ENCODE measurements at places on chromosomes 4 and X. TPM values are rescaled to one million over a fixed set of nuclear protein-coding genes. Genes with fewer than 3 reads are reported as not detected.

DNA sequence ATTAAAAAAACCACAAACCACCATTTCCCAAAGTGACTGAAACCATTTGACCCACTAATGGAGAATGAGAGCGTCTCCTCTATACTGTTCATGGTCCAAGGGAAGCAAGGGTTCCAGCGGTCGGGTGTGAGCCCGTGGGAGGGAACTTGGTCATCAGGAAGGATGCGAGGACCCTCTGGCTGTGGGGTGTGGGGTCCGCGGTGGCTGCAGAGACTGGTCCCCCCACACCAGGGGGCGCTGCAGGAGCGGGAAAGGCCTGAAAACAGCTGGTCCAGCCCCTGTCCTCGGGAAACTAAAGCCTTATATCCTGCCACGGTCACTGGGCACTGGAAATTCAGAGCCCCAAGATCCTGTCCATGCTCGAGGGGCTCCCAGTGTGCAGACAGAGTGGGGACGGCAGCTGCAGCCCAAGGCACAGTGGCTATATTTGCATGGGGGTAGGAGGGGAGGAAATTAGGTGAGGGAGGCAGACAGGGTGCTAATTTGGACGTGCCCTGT lies 4.3 kb downstream of the BLOC1S4 start:
- H3K36me3 ChIP-seq = no peaks in the 10 kb centered on the region
- peaks cover 25% of the 10 kb centered on the region for H3K4me1 ChIP-seq
- no peak overlapping the region for H3K4me3 ChIP-seq

GRCh38 chr4:6781561-6781960 lies 966 bp upstream of the KIAA0232 start:
- H3K4me3 ChIP-seq = peak overlapping the region; percentile 97
- peaks cover 29% of the 10 kb centered on the region for H3K4me1 ChIP-seq

DNA sequence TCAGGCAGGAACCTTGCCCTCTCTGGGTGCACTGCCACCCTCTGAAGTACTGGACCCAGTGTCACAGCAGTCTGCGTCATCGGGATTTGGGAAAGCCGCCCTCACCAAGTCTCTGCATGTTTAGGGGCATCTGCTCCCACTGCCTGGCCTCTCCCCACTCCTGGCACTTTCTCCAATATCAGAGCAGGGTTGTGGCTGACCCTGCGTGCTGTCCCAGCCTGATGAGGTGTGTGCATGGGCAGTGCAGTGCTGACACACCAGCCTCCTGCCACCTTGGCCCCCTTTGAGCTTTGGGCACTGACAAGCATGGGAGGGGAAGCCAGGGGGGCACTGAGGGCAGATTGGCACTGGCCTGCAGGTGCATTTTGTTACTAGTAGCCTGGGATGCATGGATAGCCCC lies 652.5 kb downstream of the GABRG1 start:
- no peaks in the 10 kb centered on the region for H3K36me3 ChIP-seq
- no peak overlapping the region for H3K27ac ChIP-seq
- H3K27me3 ChIP-seq = no peaks in the 10 kb centered on the region
- DNase-seq = no peak

DNA sequence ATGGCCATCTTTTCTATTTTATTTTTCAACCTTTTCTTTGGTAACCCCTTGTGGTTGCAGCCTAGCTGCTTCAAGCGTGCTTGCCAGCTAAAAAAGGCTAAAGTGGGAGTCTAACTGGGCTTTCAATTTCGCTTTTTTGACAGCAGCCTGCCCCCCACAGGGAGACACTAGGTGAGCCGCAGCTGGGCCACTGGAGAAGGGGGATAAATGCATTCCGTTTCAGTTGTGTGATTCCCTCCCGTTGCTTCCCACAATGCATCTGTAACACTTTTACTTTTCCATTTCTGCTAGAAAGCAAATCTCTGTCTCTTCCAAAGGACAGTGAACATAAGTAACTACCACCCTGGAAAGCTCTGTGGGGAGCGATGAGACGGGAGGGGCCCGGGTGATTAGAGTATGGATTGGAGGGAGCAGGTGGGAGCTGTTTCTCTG lies 86.3 kb upstream of the RAPGEF2 start:
- H3K4me1 ChIP-seq = no peaks in the 10 kb centered on the region
- no peaks in the 10 kb centered on the region for H3K27me3 ChIP-seq

GRCh38 chr4:181760560-181760959 lies 482.6 kb upstream of the TENM3 start:
- H3K4me1 ChIP-seq = no peaks in the 10 kb centered on the region
- H3K4me3 ChIP-seq = no peak overlapping the region

- no peaks in the 10 kb centered on the region for H3K36me3 ChIP-seq
- H3K27me3 ChIP-seq = no peaks in the 10 kb centered on the region
- no peak for DNase-seq
- H3K4me3 ChIP-seq = no peak overlapping the region
- H3K27ac ChIP-seq = no peak overlapping the region
These were observed 1.3 kb upstream of the FGA start for GRCh38 chr4:154591890-154592289.

Gene FAM9B
- not detected for total RNA-seq

DNA sequence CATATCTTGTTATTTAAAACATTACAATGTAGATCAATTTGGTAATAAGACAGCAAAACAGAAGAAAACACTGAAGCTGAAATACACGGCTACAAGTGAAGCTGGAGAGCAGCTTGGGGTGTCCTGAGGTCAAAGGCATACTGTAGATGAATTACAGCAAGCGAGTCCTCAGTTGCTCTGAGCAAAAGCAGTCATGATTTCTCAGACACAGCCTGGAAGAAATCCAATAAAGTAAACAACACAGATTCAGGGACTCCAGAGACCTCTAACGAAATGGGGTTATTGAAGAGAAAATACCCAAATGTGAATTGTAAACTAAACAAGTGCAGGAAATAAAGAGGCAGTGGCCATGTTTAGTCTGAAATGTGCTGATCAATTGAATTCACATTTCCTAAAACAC lies 324.4 kb downstream of the CAMK2D start:
- no peaks in the 10 kb centered on the region for H3K27me3 ChIP-seq
- peak overlapping the region; percentile 50 for H3K27ac ChIP-seq
- H3K36me3 ChIP-seq = no peaks in the 10 kb centered on the region
- no peak for DNase-seq

- no peak overlapping the region for H3K4me3 ChIP-seq
- H3K36me3 ChIP-seq = no peaks in the 10 kb centered on the region
- no peaks in the 10 kb centered on the region for H3K4me1 ChIP-seq
- no peak for DNase-seq
- no peaks in the 10 kb centered on the region for H3K27me3 ChIP-seq
These were observed 6.5 kb upstream of the JAKMIP1 start for GRCh38 chr4:6206771-6207290.

Gene NLGN3
- 1.2 TPM for total RNA-seq

Gene DCAF4L1
- total RNA-seq = 0.29 TPM

Gene UGT2B10
- total RNA-seq = not detected

Gene SLC4A4
- total RNA-seq = 2.8 TPM

DNA sequence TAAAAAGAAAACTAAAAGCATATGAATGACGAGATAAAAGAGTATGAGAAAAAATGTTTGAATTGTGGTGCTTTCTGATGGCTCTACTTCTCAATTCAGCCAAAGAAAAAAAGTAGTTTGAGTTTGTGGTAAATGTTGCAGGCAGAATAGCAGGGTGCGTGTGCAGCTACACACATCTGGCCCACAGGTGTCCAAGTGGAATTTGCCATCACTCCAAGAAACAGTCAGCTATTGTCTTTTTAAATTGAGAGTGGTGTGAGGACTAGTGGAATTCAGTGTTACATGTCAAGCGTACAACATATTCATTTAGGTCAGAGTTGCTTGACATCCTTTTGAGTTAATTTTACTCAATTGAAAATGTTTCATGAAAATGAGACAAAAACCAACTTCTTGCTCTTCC lies 424.8 kb upstream of the MAD2L1 start:
- no peak overlapping the region for H3K4me3 ChIP-seq
- DNase-seq = no peak
- no peak overlapping the region for H3K27ac ChIP-seq
- no peaks in the 10 kb centered on the region for H3K36me3 ChIP-seq
- H3K4me1 ChIP-seq = no peaks in the 10 kb centered on the region

Gene LDB2
- 31.7 TPM for total RNA-seq

DNA sequence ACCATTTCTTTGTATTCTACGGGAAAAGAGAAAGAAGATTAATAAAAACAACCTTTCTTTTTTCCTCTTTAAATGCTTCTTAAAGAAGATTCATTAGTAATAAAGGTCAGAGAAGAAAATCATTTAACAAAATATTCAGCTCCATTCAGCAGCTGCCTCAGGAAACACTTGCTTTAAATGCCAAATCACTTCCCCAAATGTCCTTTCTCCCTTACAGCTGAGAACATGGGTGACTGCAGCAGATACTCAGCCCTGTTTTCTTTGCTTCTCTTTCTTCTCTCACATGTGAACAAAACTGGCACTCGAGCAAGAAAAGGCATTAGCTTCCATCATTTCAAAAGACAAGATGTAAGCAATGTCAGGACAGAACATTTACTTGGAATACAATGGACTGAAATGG lies 120.2 kb downstream of the INPP4B start:
- H3K4me3 ChIP-seq = no peak overlapping the region
- no peak for DNase-seq
- peaks cover 7% of the 10 kb centered on the region for H3K4me1 ChIP-seq

Gene RRH
- total RNA-seq = not detected

- peak overlapping the region; percentile 11 for H3K27ac ChIP-seq
- H3K27me3 ChIP-seq = no peaks in the 10 kb centered on the region
- DNase-seq = no peak
- peaks cover 23% of the 10 kb centered on the region for H3K4me1 ChIP-seq
- no peak overlapping the region for H3K4me3 ChIP-seq
These were observed 115.8 kb upstream of the INPP4B start for GRCh38 chr4:142961866-142962265.

GRCh38 chr4:56733352-56733751 lies 52.3 kb upstream of the HOPX start:
- DNase-seq = no peak
- H3K36me3 ChIP-seq = no peaks in the 10 kb centered on the region
- H3K27me3 ChIP-seq = no peaks in the 10 kb centered on the region
- no peak overlapping the region for H3K4me3 ChIP-seq
- no peak overlapping the region for H3K27ac ChIP-seq
- peaks cover 8% of the 10 kb centered on the region for H3K4me1 ChIP-seq

DNA sequence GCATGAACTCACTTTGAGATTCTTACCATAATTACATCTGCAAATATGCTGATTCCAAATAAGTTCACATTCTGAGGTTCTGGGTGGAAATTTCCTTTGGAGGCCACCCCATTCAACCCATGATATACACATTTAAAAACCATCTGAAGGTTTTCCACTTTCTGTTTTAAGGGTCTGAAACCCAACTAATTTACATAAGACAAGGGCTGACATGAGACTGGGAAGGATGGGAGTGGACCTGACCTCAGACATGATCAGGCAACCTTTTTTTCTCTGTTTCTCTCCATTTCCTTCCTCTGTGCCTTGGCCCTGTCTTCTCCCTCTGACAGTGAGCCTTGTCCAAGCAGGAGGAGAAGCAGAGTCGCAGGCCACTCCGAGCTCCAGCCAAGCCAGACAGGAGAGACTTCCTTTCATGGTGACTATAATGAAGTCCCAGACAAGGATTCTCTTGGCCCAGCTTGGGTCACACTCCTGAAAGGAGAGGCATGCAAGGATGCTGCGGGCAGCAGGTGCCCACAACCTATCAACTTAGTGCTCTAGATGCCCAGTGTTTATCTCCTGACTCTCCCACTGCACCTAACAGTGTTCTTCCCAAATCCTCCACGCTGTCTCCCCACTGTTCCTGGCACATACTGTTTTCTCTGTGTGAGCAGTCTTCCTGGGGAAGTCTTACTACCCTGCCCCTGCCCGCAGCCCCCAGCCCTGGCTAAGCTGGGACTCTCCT lies 39.9 kb downstream of the MSX1 start:
- DNase-seq = no peak
- no peaks in the 10 kb centered on the region for H3K36me3 ChIP-seq
- H3K27ac ChIP-seq = no peak overlapping the region
- H3K4me3 ChIP-seq = no peak overlapping the region
- H3K27me3 ChIP-seq = no peaks in the 10 kb centered on the region

GRCh38 chrX:116009346-116009745 lies 161.2 kb upstream of the AGTR2 start:
- no peaks in the 10 kb centered on the region for H3K36me3 ChIP-seq
- no peak overlapping the region for H3K27ac ChIP-seq
- H3K4me3 ChIP-seq = no peak overlapping the region

Gene NHSL2
- total RNA-seq = 31.4 TPM

Gene IL21
- total RNA-seq = not detected

Gene NAP1L2
- total RNA-seq = 3.4 TPM

- H3K4me3 ChIP-seq = no peak overlapping the region
- no peaks in the 10 kb centered on the region for H3K27me3 ChIP-seq
- no peaks in the 10 kb centered on the region for H3K4me1 ChIP-seq
These were observed 31.5 kb downstream of the F8 start for GRCh38 chrX:154991039-154991438.

DNA sequence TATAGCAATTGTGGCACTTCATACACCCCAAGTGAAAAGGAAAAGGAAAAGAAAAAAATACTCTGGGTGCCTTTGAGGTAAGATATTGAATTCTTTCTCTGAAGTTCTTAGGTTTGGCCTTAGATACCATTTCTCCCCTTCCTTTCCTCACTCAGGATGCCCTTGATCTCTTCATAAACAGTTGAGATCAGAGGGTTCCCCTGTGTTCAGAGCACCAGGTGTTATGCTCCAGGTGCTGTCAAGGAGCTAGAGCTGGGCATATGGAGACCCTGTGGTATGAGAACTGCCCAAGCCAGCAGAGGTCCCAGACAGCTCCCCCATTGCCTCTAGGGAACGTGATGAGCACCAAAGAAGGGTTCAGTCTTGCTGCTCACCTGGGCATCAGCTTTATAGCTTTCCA lies 17.1 kb upstream of the CD40LG start:
- H3K27ac ChIP-seq = no peak overlapping the region
- H3K4me3 ChIP-seq = no peak overlapping the region
- DNase-seq = no peak
- no peaks in the 10 kb centered on the region for H3K36me3 ChIP-seq
- H3K27me3 ChIP-seq = no peaks in the 10 kb centered on the region
- H3K4me1 ChIP-seq = no peaks in the 10 kb centered on the region

- no peak overlapping the region for H3K4me3 ChIP-seq
- H3K4me1 ChIP-seq = no peaks in the 10 kb centered on the region
- no peaks in the 10 kb centered on the region for H3K36me3 ChIP-seq
- no peaks in the 10 kb centered on the region for H3K27me3 ChIP-seq
- no peak for DNase-seq
These were observed 42.4 kb downstream of the N4BP2 start for GRCh38 chr4:40099010-40099409.

Gene LRAT
- 0.83 TPM for total RNA-seq

Gene CACNA1F
- 0.06 TPM for total RNA-seq

DNA sequence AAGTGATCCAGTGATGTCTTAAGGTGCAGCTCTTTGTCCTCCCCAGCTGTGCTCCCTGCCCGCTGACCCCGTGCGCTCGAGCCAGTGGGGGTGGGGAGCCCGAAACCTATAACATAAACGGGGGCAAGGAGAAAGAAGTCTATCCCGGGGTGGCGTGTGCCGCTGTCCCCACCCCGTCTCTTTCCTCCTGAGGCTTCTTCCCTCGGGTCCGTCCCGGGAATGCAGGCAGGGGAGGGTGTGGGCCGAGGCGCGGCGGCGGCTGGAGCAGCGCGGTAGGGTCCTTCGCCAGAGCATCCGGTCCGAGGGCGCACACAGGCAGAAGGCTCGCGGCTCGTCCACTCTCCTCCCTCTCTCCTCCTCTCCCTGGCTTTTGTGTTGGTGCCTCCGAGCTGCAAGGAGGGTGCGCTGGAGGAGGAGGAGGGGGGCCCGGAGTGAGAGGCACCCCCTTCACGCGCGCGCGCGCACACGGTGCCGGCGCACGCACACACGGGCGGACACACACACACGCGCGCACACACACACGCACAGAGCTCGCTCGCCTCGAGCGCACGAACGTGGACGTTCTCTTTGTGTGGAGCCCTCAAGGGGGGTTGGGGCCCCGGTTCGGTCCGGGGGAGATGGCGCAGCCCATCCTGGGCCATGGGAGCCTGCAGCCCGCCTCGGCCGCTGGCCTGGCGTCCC lies at the start of gene RAB33A:
Gene RAB33A, plus strand, starts transcription at position 517 of the 681 bp plus-strand sequence. Its CDS starts 101 bp downstream, at position 618.
- H3K4me3 ChIP-seq = peak within 1 kb of the TSS; percentile 53
- no peak within 1 kb of the TSS for H3K27ac ChIP-seq
- peaks cover 38% of the 10 kb centered on the region for H3K4me1 ChIP-seq
- no peaks in the 10 kb centered on the region for H3K27me3 ChIP-seq

Measured in esophagus muscularis mucosa (tissue), 4 donors.